Activated naive CD4-positive, alpha-beta T cell treated with Interleukin-2 at 50 U/mL for 16 hours (primary cell): ENCODE measurements at places on chromosomes 11 and 22.

- DNase-seq: peak; percentile 87
These were observed 1.1 kb downstream of the RSF1 start for GRCh38 chr11:77819411-77819920.

DNA sequence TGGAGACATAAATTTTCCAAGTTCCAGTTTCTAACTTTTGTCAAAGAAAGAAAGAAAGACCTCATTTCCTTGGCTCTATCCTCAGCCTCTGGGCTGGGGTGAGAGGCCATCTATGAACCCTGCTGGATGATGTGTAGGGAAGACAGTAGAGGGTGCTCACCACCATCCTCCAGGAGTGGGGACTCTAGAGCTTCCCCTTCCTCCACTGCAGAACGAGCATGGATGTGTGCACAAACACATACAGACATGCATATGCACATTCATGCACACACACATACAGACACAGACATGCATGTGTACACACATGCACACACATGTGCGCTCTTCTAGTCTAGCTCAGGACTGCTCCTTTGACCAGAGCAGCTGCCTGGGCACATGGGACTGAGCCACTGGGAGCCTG lies 565.8 kb downstream of the BUD13 start:
- DNase-seq: no peak

DNA sequence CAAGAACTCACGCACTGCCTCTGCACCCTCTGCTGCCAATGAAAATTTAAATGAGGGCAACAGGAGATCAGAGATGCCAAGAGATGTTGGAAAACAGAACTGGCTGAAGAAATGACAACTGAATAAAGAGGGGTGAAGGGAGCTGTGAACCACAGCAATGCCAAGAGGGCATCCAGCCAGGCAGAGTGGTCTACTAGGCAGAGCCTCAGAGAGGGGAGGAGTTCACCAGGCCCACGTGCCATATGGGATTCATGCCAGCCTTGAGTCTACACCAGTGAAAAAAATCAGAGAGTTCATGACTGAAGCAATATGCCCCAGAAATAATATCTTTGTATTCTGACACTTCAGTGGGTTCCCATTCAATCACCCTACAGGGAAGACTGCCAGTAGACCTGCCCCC lies 4.4 kb downstream of the APOL2 start:
- no peak for DNase-seq

GRCh38 chr11:109864834-109865547 lies 228.2 kb upstream of the ZC3H12C start:
- no peak for DNase-seq

GRCh38 chr11:16526947-16527346 lies 170.6 kb upstream of the SOX6 start:
- DNase-seq: no peak

GRCh38 chr11:128365044-128365443 lies 222.3 kb downstream of the ETS1 start:
- no peak for DNase-seq

DNA sequence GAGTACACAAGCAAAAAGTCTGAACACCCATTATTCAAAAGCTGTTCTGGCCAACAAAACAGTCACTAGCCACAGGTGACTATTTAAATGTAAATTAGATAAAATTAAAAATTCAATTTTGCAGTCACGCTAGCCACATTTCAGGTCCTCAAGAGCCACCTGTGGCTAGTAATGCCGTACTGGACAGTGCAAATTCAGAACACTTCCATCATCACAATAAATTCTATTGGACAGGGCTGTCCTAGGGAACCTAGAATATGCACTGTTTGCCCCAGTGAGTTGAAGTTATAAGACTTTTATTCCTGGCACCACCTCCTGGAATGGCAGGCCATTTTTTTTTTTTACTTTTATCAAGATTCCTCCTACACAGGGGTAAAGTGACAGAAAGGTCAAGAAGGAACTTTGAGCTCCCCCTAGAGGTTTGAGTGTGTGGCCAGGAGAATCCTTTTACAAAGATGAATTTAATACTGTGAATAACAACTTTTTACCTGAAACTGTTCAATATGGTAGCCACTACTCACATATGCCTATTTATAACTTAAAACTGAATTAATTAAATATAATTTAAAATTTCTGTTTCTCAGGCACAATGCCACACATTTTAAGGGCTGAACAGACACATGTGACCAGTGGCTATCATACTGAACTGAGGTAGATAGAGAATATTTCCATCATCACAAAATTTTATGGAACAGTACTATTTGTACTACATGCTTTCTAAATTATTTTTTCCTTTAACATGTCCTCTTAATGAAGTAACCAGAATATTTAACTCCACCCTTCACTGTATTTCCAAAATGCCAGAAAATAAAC lies 6.5 kb downstream of the MSANTD2 start:
- no peak for DNase-seq

- no peak for DNase-seq
These were observed 65.5 kb upstream of the SYT9 start for GRCh38 chr11:7186190-7186589.

DNA sequence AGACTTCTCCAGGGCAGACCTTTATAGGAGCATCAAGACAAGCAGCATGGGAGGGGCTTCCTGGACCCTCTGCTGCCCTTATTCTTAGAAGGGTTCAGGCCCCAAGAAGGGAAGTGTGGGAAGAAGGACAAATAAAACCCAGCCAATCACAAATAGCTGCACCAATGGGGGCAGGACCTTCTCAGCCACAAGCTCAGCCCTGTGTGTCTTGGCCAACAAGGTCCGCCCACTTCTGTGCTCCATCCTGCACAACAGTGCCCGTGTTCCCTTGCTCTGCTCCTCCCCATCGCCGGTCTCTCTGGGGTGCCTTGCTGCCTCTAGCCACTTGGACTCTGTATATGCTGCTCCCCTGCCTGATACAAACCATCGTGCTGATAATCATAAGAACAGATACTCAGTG lies 86.1 kb downstream of the NAT10 start:
- no peak for DNase-seq

GRCh38 chr22:23737696-23738095 lies 13.2 kb downstream of the ZNF70 start:
- DNase-seq: no peak

GRCh38 chr11:33135216-33135615 lies 26.1 kb downstream of the CSTF3 start:
- no peak for DNase-seq

DNA sequence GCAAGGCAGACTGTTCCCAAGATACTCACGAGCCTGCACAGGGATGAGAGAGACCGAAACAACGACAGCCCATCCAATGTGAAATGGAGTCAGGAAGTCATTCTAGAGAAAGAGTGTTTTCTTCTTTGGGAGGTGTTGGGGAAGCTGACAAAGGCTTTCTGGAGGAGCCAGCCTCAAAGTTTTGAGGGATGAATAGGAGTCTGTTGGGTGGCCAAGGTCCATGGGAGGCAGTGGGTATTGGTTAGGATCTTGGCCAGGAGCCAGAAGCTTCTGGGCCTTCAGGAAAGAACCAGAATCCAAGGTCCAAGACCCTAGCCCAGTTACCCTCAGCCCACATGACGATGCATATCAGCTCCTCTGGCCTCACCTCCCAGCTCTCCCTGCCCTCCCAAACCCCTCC lies 59.9 kb upstream of the SHISAL1 start:
- DNase-seq: no peak
